CD4-positive, alpha-beta T cell treated with Interleukin-4 for 1 hour (primary cell): ENCODE measurements at places on chromosomes 13 and 19.

- no peak for DNase-seq
Measured at GRCh38 chr19:39680593-39680992, 23.7 kb upstream of the LGALS14 start.

- no peak for DNase-seq
Measured at GRCh38 chr19:7533281-7533885, 2.1 kb upstream of the PNPLA6 start.

DNA sequence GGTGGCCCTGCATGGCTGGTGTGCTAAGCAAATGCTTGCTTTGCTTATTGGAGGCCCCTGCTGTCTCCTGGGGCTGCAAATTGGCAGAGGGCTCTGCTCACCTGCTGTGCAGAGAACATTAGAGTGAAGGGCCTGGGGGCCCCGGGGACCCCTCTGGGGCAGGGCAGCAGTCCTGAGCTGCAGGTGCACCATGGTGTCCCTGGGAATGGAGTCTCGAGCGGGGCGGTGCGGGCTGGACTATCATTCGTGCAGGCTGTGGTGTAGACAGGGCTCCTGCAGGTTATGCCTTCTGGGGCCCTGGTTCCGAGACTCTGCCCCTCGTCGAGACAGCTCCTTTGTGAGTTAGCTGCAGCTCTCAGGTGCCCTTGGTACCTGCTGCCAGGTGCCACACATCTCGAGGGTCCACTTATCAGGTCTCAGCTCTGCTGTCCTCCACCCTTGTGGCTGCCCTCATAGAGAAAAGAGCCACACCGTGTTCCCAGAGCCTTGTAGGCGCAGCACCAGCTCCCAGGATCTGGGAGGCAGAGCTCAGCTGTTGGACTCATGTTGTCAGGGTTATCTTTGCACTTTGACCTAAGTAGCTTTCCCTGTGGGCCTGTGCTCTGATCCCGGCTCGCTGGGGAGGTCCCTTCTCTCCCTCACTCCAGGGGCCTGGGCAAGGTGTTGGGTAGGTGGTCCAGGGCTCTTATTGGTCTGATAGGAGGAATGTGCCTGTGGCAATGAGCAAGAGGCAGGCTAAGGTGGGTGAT lies 58.0 kb upstream of the ZNF536 start:
- no peak for DNase-seq

- no peak for DNase-seq
Measured at GRCh38 chr13:32107474-32107873, 75.9 kb downstream of the FRY start.

- DNase-seq = no peak
Measured at GRCh38 chr19:28968721-28969120, 244.2 kb downstream of the UQCRFS1 start.

DNA sequence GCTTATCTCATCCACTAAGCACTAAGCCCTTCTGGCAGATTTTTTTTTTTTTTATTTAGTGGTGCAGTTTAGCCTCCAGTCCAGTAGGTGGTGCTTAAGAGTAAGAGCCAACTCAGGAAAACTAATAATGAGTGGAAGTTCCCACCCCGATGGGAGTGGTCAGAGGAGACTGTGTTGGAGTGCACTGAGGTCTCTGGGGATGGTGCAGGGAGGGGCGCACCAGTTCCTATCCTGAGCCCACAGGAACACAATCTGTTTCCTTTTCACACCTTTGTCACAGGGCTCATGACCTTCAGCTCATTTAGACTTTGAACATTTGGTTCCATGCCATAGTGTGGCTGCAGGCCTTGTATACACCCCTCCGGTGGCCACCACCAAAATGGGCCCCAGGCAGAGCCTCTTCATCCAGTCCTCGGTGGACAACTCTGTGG lies 367.4 kb downstream of the SPRY2 start:
- DNase-seq = no peak

DNA sequence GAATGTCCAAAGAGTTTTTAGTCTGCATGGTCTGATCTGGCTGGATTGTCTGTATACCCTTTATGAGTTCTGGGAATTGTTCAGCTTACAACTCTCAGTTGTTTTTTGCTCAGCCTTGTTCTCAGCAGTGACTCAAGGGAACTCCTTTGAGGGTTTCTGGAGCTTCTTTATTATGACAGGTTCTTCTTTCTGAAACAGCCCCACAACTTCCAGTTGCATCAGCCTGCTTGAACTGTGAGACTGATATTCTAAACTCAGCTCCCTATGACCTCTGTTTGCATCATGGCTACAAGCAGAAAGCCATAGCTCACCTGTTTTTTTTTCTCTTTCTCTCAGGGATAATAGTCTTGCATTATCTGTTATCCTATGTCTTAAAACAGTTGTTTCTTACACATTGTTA lies 85.0 kb downstream of the TDRD3 start:
- no peak for DNase-seq

DNA sequence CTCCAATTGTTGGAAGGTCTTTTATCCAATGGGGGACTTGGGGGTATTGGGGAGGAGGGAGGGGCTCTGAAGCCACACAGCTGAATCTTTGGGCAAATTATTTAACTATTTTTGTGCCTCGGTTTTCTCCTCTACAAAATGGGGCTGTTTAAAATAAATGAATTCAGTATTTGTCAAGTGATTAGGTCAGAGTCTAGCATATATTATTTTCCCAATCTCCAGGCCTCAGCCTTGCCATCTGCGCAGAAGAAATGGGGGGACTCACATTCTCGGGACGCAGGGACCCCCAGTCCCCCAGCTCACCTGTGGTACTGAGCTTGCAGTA lies 1.5 kb downstream of the TLE5 start:
- DNase-seq = no peak

GRCh38 chr19:49132974-49133609 lies 13.7 kb downstream of the PPFIA3 start:
- peak; percentile 47 for DNase-seq

DNA sequence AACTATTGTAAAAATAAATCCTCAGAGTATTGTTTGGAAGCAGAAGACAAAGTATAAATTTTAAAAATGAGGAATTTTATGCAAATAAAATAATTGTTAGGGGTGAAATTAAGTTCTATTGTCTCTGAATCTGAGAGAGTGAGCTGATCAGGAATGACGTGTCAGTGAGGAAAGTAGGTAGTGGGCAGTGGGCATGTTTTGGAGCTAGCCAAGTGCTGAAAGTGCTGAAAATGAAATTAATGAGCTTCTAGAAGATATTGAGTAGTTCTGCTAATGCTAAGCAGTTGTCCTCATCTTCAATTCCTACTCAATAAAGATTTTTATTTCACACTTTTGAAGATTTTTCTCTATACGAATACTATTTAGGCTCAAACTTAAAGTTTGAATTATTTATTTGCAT lies 1167.8 kb upstream of the PCDH20 start:
- DNase-seq = no peak

DNA sequence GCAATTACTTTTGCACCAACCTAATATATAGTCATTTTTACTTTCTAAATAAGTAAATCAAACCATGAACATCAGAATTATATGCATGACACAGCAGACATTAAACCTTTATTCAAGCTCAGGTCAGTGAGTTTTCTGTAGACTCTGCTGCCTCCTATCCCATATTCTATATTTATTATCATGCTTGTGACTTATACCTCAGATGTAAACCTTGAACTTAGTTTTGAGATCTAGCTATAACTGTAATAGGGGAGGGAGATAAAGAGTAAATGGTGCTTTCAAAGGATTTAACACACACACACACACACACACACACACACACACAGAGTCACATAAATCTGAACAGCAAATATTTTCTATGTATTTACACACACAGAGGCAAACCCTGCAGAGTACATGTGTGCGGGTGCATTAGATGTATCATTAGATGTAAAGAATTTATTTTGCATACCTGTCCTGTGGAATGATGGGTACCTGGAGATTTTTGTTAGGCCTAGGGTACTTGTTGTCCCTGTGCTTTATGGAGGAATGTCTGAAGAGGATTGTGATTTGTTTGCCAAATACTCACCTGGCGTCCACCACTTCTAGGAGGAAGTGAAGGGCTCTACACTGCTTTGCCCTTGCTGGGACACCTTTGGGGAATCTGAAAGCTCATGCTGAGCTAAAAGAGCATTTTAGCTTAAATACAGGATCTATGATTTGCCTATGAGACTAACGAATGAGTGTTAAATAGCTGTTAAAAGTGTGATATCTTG lies 521.9 kb downstream of the KLF5 start:
- no peak for DNase-seq

DNA sequence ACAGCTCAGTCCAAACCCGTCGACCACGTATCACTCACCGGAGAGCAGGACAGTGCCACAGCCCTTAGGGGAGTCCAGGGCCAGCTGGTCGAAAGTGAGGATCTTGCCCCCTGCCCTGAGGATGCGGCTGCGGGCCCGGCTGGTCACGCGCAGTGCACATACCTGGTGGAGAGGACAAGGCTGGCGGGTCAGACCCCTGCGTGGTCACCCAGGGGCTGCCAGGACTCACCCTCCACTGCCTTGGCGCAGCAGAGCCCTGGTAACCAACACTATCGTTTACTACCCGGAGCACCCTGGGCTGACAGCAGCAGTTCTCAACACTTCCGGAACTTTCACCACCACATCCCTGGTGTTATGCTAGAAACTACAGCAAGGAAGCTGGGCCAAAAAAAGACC lies 1.2 kb upstream of the FAM83E start:
- DNase-seq = peak; percentile 33

GRCh38 chr13:76733671-76734070 lies 152.5 kb downstream of the KCTD12 start:
- DNase-seq = no peak

DNA sequence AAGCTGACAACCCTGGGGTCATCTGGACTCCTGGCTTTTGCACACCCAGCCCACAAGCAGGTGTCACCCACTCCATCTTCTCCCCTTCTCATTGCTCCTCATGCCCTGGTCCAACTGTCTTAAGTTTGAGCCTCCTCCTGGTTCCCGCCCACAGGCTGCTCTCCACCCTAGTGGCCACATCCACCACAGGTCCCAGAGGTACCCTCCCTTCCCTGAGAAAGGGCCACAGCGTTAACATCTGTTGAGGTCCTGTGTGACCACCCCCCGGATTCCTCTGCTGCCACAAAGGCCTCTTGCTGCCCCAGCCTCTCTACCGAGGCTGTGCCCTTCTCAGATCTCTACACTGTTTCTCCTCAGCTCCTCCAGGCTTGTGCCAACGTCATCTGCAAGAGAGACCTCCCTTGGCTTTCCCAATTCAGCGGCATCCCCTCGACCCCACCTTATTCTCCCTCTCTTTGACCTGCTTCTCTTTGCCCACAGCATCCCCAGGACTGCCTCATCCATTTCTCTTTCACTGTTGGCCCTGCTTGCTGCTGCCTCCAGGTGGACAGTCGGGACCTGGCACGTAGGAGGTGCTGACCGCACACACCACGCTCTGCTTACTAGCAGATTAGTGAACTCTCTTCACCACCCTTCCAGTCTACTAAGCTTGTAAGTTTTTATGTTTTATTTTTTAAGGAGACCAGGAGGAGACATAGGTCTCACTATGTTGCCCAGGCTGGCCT lies 33.3 kb downstream of the SUGP2 start:
- no peak for DNase-seq

DNA sequence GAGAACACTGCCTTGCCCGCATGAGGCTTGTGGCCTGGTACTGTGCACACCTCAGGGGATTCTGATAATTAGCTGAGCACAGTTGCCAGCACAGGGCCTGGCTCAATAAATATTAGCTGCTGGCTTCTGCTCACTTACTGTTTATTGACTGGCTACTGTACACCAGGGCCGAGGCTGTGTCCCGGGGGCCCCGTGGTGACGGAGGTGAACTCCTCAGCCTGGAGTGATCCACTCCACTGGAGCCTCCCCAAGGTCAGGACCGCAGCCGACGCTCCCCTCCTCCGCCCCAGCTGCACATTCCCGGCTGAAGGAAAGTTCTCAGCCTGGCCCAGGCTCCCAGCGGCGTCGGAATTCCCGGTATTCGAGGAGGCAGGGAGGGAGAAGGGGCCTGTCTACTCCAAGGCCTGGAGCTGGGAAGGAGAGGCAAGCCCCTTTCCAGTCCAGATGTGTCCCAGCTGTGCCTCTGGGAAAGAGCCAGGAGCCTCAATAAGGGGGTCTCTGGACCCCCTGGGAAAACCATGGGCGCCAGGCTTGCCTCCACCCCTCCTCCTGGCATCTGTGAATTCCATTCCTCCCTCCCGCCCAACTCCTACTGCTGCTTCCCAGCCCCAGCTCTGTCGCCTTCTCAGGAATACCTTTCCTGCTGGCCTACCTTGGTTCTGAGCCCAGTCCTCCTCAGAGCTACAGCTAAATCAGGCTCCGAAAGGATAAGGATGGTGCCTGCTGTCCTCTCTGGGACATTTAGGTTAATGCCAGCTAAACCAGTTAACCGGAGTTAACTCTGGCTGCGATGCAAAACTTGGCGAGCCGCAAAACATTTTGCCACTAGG lies 7.3 kb downstream of the RPS16 start:
- no peak for DNase-seq

- DNase-seq = no peak
Measured at GRCh38 chr19:18904334-18905057, 8.5 kb upstream of the CERS1 start.

- DNase-seq = no peak
Measured at GRCh38 chr13:112902669-112903068, 66.3 kb upstream of the MCF2L start.

DNA sequence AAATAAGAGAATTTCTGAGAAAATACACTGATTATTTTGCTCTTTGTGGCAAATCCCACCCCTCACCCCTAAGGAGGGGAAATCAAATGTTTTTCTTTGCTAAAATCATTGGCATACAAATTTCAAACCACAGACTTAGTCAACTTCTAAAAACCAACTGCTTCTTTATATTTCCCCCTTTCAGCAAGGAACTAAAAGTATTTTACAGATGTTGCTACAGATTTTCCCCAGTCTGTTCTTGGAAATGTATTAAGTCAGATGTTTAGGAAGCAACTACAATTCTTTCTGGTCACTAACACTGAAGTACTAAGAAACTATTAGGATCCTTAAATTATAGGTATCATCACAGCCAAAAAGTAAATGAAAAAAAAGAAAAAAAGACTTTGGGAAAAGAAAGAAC lies 6.9 kb downstream of the MTMR6 start:
- no peak for DNase-seq

DNA sequence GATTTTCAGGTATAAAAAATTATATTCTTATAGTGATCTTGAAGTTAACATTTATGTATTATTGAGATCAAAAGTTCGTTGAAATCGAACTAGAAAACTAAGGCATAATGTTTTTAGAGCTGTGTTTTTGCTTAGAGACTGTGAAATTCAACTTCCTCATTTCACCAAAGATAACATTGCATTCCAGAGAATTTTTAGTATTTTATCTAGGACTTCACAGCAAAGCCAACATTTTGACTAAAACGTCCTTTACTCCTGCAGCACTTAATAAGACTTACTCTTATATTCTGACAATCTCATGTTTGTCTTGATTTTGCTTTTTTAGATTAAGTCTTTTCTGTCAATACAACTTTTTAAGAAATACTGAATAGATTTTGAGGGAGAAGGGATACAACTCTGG lies 4.7 kb downstream of the KCTD4 start:
- DNase-seq = no peak

DNA sequence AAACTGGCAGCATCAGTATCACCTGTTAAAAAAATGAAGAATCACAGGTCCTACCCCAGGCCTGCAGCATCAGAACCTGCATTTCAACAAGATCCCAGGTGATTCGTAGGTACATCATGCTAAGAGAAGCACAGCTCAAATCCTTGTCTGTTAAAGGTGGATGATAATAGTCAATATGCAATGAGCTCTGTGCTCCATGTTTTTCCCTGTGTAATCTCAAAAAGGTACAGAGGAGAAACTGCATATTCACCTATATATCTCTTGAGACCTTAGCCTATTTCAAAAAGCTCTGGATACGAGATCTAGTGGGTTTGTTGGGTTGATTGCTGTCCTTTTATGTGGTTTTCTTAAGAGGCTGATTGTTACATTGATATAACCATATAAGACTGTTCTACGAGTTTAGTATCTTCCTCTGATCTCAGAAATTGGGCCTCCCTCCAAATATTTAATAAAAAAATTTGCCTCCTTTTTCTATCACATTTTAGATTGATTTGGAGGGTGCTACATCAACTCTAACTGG lies 148.9 kb downstream of the DCT start:
- DNase-seq = no peak
